Right atrium auricular region (tissue), 2 donors: ENCODE measurements at places on chromosomes 6 and 20. TPM values are rescaled to one million over a fixed set of nuclear protein-coding genes. Genes with fewer than 3 reads are reported as not detected.
A peak's percentile ranks its signal among the peaks of the same experiment; 100 is the strongest.

- DNase-seq: no peak
- H3K27me3 ChIP-seq: no peaks in the 10 kb centered on the region
- H3K4me3 ChIP-seq: no peak overlapping the region
- H3K4me1 ChIP-seq: no peaks in the 10 kb centered on the region
- H3K36me3 ChIP-seq: no peaks in the 10 kb centered on the region
Measured at GRCh38 chr20:35216541-35216940, 9.9 kb upstream of the MMP24 start.

DNA sequence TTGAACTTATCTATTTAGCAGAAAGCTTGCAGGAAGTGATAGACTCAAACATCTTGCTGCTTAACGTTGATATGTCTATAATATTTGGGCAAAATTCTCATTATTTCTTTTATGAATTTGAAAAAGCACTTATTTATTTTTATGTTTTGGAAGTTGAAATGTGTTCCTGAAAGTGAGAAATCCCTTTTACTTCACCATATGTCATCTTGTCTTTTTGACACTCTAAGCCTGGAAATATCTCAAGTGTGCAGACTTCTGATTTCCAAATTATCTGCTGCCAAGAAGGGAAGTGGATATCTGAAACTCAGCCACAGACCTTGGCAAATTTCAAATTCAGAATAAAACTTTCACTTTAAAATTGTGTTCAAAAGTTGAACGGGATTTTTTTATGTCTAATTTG, 368.7 kb upstream of the MANEA start:
- no peaks in the 10 kb centered on the region for H3K36me3 ChIP-seq
- DNase-seq: no peak
- no peak overlapping the region for H3K27ac ChIP-seq
- no peaks in the 10 kb centered on the region for H3K27me3 ChIP-seq
- H3K4me1 ChIP-seq: no peaks in the 10 kb centered on the region
- no peak overlapping the region for H3K4me3 ChIP-seq

The ID4 gene
- total RNA-seq: 83.2 TPM

DNA sequence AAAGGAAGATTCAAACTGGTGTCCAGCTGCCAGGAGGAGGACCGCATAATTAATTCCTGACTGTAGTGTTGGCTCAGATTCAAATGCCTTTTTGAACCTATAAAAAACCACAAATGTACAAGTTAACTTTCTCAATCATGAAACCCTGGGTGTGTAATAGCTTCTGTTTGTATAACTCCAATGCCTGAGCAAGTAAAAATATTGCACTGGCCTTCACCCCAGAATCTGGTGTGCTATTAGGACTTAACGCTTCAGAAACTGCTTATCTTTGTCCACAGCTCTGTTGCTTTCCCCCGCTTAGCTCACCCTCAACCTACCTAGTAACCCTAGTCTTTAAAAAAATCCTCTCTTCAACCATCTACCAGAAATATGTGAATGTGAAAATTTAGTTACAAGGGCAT, 119.1 kb upstream of the MAP7 start:
- no peaks in the 10 kb centered on the region for H3K4me1 ChIP-seq
- DNase-seq: no peak
- H3K36me3 ChIP-seq: no peaks in the 10 kb centered on the region
- H3K4me3 ChIP-seq: no peak overlapping the region

The FILIP1 gene
- total RNA-seq: 78.2 TPM

DNA sequence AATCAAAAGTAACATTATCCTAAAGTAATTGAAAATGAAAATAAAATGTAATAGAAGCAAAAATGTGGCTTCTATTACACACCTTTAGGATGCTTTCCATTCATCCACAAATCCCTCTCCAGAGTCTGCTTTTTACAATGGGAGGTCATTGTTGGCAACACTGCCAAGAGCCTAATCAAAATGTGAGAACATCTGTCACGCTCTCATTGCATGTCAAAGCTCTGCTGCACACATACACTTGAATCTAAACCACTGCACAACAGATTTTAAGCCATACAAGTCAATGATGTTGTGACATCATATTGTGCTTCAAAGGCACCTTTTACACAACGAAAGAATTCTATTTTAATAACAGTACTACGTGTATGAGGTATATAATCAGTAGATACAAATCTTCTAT, 82.1 kb downstream of the PREP start:
- H3K4me3 ChIP-seq: no peak overlapping the region
- H3K27me3 ChIP-seq: no peaks in the 10 kb centered on the region
- H3K4me1 ChIP-seq: peaks cover 9% of the 10 kb centered on the region
- no peak for DNase-seq
- H3K36me3 ChIP-seq: peaks cover 23% of the 10 kb centered on the region
- no peak overlapping the region for H3K27ac ChIP-seq

DNA sequence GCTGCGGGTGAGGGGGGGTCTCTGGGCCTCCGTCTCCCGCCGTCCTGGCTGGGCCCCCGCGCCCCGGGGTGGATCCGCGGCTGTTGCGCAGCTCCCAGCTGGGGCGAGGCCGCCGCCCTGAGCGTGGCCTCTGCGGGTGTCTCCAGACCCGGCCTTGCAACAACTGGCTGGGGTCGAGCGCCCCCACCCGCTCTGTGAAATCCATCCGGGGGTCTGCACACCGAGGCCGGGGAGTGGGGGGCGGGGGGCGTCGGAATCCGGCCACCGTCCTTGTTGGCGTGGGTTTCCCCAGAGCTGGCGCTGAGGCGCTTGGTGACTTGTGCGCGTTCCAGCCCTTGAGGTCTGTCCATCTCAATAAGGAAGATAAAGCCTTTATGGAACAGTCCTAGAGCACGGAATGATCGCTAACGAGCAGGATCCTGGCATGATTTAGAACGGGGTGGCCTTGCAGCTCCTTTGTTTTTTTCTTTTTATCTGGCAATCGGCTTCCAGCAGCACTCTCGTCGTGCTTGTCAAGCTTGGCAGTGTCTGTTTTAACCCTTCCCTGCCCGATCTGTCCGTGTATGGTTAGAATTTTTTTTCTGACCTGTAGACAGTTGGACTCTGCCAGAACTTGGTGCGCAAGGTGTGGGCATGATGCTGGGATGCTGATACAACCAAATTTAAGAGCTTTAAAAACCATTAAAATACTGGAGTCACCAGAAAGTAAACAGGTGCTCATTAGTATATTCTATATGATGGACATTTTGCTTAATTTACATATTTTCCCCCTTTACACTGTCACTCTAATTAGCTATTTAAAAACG, 675 bp downstream of the DSTN start:
- no peaks in the 10 kb centered on the region for H3K4me1 ChIP-seq
- H3K36me3 ChIP-seq: peaks cover 3% of the 10 kb centered on the region
- H3K27ac ChIP-seq: peak overlapping the region; percentile 99
- H3K4me3 ChIP-seq: peak overlapping the region; percentile 97
- H3K27me3 ChIP-seq: no peaks in the 10 kb centered on the region
- no peak for DNase-seq

- H3K4me3 ChIP-seq: no peak overlapping the region
- DNase-seq: no peak
- H3K36me3 ChIP-seq: no peaks in the 10 kb centered on the region
- no peaks in the 10 kb centered on the region for H3K27me3 ChIP-seq
- H3K27ac ChIP-seq: no peak overlapping the region
- no peaks in the 10 kb centered on the region for H3K4me1 ChIP-seq
Measured at GRCh38 chr6:140355476-140355875, 981.0 kb upstream of the CITED2 start.

The TMEM217 gene
- total RNA-seq: 1.3 TPM

- H3K36me3 ChIP-seq: no peaks in the 10 kb centered on the region
- peaks cover 17% of the 10 kb centered on the region for H3K4me1 ChIP-seq
- H3K27ac ChIP-seq: no peak overlapping the region
- H3K27me3 ChIP-seq: no peaks in the 10 kb centered on the region
Measured at GRCh38 chr6:1770968-1771723, 161.4 kb downstream of the FOXC1 start.
